Lung microvascular endothelial cell (primary cell): ENCODE measurements at places on chromosomes 1 and 21. TPM values are rescaled to one million over a fixed set of nuclear protein-coding genes. Genes with fewer than 3 reads are reported as not detected.

VAV3 gene
- total RNA-seq: 33.3 and 59.1 TPM in 2 replicates

DDR2 gene
- 3.4 and 9.2 TPM in 2 replicates for total RNA-seq

UMODL1 gene
- not detected in 2 replicates for total RNA-seq

RNF186 gene
- not detected in 2 replicates for total RNA-seq

HEYL gene
- total RNA-seq: under 0.01 TPM in 1 of 2 replicates, not detected in the other

LCE1A gene
- not detected in 2 replicates for total RNA-seq

NBPF14 gene
- total RNA-seq: 1.4 and 5.2 TPM in 2 replicates

RIMS3 gene
- 0.20 and 0.22 TPM in 2 replicates for total RNA-seq

SYT14 gene
- under 0.01 TPM in 1 of 2 replicates, not detected in the other for total RNA-seq

CLCC1 gene
- 18.1 and 21.0 TPM in 2 replicates for total RNA-seq

MIXL1 gene
- under 0.01 TPM in 1 of 2 replicates, not detected in the other for total RNA-seq

CFHR3 gene
- total RNA-seq: not detected in 2 replicates

PM20D1 gene
- total RNA-seq: under 0.01 TPM in 1 of 2 replicates, not detected in the other

DEPDC1 gene
- total RNA-seq: 1.8 and 7.6 TPM in 2 replicates

KIF21B gene
- total RNA-seq: 2.0 TPM in 2 replicates

NOS1AP gene
- total RNA-seq: under 0.01 and 0.20 TPM in 2 replicates

PRELP gene
- total RNA-seq: not detected in 2 replicates

C1QB gene
- total RNA-seq: not detected in 2 replicates

CELA2A gene
- not detected in 2 replicates for total RNA-seq

POU3F1 gene
- total RNA-seq: under 0.01 TPM in 1 of 2 replicates, not detected in the other

TMCO4 gene
- 6.1 and 7.3 TPM in 2 replicates for total RNA-seq

SPRR2B gene
- total RNA-seq: not detected in 2 replicates

DMBX1 gene
- total RNA-seq: not detected in 2 replicates

SPRR1B gene
- not detected in 2 replicates for total RNA-seq

PDPN gene
- total RNA-seq: 45.1 and 108 TPM in 2 replicates
